ENCODE measurements at places on chromosomes 2 and 18.

DNA sequence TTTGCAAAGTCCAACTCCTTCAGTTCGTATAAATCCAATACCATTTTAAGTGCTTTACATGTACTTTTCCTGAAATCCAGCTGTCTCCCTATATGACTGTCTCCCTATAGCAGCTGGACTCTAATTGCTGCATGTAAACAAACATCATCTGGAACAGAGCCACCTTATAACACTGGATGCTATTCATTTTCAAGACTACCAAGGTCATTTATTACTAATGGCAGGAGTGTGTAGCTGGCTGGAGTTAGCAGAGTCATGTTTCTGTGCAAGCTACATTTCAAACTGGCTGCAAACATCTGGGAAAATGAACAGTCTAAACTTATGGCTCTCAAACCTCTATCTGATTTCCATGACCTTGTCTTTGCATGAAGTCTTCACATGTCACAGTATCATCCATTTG is 575.2 kb downstream of the PIK3C3 start:
- no peak for DNase-seq

DNA sequence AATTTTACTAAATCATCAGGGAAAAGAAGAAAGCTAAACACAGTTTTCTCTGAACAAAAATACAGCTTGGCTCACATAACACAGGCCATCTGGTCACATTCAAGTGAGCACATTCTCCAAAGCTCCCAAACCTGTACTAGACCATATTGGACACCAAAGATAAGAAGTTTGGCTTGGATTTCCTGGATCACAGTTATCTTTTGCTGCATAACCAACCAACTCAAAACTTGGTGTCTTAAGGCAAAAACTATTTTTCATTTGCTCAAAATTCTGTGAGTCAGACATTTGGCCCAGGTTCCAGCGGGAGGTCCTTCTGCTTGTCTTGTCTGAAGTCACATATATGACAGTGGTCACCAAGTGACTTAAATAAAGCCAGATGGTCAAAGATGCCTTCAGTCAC is 83.2 kb downstream of the GYPC start:
- DNase-seq = no peak

DNA sequence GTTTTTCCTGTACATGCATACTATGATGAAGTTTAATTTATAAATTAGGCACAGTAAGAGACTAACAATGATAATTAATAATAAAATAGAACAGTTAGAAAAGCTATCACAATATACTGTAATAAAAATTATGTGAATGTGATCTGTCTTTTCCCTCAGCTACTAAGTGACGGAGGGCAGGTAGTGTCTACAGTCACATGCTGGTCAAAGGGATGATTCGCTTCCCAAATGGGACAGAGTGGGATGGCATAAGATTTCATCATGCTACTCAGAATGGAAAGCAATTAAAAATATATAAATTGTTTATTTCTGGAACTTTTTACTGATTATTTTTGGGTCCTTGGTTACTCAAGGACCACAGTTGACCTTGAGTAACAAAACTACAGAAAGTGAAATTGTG is 71.5 kb downstream of the DAW1 start:
- no peak for DNase-seq

DNA sequence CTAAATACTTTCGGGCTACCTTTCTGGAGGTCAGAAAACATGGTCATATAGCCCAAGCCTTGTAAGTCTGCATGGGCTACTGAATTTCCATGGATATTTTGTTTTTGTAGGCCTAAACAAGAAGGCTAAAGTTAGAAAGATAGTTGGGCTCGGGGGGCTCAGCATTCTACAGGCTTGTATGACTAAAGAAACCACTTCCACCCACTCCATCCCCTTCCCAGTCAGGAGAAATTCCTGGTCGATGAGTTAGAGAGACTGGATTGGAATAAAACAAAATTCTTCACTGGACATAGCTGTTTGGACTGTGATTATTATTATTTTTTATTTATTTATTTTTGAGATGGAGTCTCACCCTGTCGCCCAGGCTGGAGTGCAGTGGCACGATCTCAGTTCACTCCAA is 539.4 kb upstream of the TNP1 start:
- no peak for DNase-seq

DNA sequence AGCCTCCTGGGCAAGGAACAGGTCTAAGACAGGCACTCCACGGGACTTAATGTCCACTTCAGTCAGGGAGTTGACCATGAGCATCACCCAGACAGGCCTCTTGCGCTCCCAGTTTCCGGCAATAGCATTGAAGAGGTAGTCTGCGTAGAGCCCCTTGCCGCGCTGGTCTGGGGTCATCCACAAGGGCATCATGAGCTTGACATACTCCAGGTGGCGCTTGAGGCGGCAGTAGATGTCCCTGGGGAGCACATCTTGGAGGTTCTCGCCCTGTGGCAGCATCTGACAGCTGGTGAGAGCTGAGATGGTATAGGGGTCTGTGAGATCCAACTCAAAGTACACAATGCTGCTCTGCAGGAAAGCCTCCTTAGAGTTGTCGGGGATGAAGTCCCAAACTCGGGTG is 10.6 kb downstream of the TRABD2A start:
- DNase-seq = no peak

DNA sequence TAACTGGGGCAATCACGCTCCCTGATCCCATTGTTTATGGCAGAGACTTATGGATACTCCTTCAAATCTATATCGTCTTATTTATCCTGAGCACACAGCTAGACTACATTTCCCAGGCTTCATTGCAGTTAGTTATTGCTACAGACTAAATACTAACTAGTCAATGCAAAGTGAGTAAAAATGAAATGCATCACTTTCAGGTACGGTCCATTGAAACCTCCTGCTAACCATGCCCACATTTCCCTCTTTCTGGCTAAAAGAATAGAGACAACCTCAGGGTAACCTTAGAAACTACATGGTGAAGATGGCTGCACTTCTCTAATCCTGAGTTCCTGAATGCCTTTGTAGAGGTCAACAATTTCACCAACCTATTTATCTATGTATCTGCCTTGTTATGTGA is 437.4 kb downstream of the EPHA4 start:
- no peak for DNase-seq

GRCh38 chr18:50127516-50128210 is 67.3 kb downstream of the MYO5B start:
- no peak for DNase-seq

DNA sequence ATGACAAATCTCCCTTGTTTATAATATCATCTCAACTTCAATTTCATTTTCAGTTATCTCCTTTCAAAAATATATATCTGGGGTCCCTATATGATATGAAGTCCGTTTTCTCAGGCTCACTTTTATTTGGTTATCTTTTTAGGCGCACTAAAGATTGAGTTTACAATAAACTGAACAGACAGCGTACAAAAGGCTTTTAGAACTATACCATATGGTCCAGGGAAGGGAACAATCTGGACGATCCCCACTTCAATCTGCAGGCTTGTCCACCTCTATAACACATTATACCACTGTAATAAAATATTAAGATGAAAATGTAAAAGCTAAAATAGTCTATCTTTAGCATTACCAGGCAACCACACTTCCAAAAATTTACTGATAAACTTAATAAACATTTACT is 289.9 kb downstream of the ZEB2 start:
- no peak for DNase-seq

GRCh38 chr18:69935319-69936190 is 12.1 kb downstream of the CD226 start:
- peak; percentile 24 for DNase-seq

GRCh38 chr2:10083692-10084211 is 3.5 kb upstream of the CYS1 start:
- DNase-seq = peak; percentile 54

- DNase-seq = no peak
These were observed 23.9 kb downstream of the BAZ2B start for GRCh38 chr2:159592441-159592840.

All from GM20000 (cell line).